ENCODE measurements at places on chromosomes 7 and 10.
A peak's percentile ranks its signal among the peaks of the same experiment; 100 is the strongest.

DNA sequence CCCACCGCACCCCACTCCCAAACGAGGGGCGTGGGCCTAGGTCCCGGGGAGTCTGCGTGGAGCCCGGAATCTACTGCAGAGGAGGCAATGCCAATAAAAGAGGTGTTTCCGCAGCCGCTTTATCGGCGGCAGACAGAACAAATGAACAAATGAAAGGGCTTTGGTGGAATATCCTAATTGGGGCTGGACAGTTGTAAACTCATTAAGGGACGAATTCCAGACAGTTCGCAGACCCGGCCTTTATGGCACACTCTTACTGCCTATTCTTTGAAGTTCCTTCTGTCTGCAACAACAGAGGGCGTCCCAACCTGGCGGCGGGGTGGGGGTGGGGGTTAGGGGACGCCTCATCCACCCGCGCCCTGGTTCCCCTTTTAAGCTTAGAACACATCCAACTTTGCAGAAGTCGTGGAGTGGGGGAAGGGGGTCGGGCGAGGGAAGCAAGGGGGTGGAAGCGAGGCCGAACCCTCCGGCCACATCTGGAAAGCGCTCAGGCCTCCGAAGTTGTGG, 4.1 kb downstream of the HOXA9 start:
- no peak for DNase-seq

GRCh38 chr7:69800495-69800894, 202.2 kb downstream of the AUTS2 start:
- no peak for DNase-seq

DNA sequence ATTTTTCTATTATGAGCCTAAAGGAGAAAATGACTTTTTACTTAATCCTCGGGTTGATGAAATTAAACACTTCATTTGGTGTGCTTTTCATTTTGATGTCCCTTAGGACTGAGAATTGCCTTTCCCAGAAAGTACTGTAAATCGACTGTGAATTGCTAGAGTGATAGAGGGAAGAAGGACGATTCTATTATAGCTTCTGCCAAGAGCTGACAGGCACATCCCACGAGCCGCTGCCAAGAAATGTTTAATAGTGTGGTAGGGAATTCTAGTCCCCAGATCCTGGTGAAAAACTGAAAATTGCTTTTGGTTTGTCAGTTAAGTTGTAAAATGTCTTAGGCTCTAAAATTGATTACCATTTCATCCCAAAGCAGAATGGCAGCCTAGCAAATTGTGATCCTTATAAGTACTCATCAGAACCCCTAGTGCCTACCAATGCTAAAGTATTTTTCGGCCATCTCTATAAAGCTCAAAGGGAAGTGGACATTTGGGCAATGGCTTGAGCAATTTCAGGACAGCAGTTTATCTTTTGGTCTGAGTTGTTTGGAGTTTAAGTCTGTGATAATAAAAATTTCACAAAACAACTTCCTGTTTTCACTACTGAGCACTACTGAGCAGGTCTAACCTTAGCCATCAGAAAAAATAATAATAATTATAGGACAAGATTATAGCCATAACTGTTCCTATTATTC, 44.6 kb upstream of the HYCC1 start:
- no peak for DNase-seq

- no peak for DNase-seq
These were observed 105.0 kb upstream of the CDK13 start for GRCh38 chr7:39845006-39845405.

DNA sequence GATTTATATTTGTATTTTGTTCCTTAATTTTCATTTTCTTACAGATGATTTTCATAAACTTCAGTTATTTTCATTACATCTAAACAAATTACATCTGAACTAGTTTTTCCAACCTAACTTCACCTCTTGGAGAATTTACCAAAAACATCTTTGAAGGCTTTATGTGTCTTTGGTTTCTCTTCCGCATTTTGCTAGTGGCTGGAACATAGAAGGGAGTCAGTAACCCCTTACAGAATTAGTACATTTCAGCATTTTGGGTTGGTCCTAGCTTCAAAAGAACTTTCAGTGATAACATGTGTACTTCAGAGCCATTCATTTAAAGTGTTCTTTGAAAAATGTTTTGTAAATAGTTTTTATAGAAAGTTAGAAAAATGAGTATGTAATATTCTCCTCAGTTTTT, 169.8 kb upstream of the MTPN start:
- DNase-seq = no peak

GRCh38 chr10:100742076-100742771, 3.2 kb upstream of the PAX2 start:
- no peak for DNase-seq

- DNase-seq = no peak
These were observed 248.6 kb upstream of the MAGI2 start for GRCh38 chr7:79702116-79702515.

DNA sequence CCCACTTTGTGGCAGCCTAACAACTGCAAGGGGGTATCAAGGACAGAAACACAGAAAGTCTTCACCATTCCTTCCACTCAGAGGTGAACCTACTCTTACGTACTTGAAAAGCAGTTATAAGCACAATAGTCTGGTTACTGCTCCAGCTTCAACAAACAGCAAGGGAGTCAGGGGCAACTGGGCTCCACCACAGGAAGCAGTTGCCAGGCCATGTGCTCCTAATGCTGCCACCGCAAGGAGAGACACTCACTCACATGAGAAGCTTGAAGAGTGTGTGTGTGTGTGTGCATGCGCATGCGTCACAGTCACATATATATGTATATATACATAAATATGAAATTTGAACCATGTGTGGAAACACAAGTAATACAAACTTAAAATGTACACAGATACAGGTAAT, 65.5 kb downstream of the GRB10 start:
- no peak for DNase-seq

GRCh38 chr7:138091032-138091431, 14.8 kb downstream of the AKR1D1 start:
- DNase-seq = no peak

GRCh38 chr10:23171232-23171876, 20.8 kb upstream of the PTF1A start:
- no peak for DNase-seq

DNA sequence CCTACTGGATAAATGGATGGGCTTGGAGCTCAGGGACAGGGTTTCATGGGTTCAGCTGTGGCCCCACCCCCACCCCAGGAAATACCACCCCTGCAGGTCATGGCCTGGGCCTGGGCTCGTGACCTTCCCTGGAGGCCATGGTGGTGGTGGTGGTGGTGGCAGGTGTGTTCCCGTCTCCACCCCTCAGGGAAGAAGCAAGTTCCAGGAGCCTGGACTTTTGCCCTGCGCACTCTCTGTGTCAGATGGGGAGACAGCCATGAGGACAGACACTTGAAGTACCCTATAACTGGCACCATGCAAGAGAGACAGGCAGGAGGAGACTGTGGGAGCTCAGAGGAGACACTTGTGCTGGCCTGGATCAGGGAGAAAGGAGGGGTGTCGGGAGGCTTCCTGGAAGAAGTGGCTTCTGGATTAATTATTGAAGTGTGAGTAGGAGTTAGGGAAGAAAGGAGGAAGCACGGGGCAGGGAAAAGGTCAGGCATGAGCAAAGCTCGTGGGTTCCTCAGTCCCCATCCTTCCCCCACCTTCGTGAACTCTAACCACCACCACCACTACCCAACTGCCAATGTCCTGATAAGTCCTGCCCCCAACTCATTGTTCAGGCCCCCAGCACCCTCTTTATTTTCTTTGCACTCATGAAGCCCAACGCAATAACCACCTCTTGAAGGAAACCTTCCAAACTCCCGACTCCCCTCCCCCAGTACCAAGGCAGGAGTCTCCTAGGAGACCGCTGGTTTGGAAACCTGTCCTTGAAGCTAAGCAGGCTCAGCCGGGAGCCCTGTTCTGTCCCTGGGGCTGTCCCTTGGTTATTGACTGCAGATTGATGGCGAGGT, 8.9 kb downstream of the SH2B2 start:
- no peak for DNase-seq

DNA sequence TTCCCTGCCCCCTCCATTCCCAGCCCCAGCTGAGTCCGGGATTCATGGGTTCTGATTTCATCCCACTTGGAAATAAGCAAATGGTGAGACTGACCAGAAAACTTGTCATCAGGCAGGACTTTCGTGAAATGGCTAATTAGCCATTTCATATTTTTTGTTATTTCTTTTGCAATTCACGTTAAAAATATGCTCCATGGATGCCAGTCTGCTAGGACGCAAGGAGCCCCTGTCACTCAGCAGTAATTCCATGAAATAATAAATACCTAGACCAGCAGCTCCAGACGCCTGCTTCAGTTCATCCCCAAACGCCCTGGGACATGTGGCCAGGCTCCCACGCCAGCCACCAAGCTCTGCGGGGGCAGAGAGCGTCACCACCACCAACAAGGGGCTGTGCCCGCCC, 111.0 kb downstream of the TRIL start:
- DNase-seq = no peak

DNA sequence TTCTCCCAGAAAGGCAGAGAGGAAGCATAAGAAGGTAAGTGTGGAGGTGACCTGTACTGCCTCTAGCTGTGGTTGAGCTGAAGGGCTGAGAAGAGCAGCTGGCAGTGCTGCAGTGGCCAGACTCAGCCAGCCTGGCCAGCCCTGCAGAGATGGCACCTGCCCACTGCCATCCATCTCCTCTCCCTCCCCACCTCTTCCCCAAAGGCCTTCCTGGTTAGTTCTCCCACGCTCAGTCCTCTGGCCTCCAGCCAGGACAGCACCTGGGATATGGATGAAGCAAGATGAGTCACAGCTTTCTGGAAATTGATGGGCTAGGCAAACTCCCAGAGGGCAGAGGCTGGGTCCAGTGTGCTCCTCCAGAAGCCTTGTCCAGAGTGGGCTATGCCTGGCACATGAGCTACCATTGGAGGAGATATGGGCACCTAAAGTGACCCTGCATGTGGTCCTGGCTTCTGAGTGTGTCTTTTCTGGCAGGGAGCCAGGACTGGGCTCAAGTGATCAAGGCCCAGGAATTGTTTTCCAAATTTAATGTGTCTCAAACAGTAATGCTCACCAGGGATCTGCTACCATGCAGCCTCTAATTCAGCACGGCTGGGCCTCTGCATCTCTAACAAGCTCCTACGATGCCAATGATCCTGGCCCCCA, 81.0 kb upstream of the CACUL1 start:
- DNase-seq = no peak

GRCh38 chr7:64515781-64516180, 47.1 kb downstream of the ZNF680 start:
- DNase-seq = no peak

- DNase-seq = no peak
These were observed 142.6 kb upstream of the PLPP4 start for GRCh38 chr10:120314442-120314841.

DNA sequence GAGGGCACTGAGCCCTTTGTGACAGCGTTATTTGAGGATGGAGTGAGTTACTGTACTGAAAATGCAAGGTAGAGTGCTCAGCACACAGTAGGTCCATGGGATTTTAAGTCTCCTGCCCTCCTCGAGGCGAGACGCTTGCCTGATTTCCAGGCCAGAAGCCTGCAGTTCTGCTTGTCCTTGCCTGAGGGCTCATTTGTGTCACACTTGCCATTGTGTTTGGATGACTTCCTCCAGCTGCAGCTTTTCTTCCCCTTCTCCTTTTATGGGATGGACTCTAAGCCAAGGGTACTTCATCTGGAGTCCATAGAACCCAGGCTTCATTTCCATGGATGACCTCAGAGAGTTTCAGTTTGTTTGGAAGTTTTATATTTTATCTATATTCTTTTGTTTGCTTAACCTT, 304.2 kb upstream of the BMPER start:
- no peak for DNase-seq

- DNase-seq = no peak
These were observed 17.9 kb downstream of the FGFBP3 start for GRCh38 chr10:91891125-91892001.

GRCh38 chr10:52252307-52252706, 61.8 kb upstream of the DKK1 start:
- no peak for DNase-seq

- no peak for DNase-seq
These were observed 1.1 kb upstream of the IQUB start for GRCh38 chr7:123535517-123535916.

DNA sequence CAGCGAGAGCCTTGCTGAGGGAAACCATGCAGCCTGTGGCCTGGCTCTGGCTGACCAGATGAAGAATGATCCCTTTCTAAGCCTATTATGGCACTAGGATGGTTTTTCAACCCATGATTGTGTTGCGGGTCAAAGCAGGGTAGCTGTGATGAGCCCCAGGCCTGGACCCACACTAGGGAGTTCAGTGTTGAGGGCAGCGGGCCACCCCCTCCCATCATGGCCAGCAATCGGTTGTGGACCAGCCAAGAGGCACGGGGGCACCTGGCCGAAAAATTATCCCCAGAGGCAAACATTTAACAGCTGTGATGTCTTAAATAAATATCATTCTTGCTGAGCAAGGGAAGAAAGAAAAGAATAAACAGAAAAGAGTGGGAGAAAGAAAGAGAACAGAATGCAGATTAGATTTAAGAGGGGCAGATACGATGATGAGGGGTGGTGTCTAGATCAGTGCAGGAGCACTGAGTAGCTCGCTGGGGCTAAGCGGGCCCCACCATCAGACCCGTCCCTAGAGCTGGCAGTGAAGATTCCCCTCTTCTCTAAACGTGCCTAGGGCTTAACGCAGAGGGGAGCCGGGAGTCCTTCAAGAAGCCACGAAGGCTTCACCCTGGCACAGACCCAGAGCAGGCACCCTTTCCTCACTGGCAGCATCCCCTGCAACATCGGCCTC, 82.7 kb downstream of the SLC37A3 start:
- DNase-seq = no peak

- no peak for DNase-seq
These were observed 184.5 kb downstream of the ADK start for GRCh38 chr10:74335501-74335900.

- DNase-seq = no peak
These were observed 8.8 kb upstream of the SMKR1 start for GRCh38 chr7:129493555-129493954.

DNA sequence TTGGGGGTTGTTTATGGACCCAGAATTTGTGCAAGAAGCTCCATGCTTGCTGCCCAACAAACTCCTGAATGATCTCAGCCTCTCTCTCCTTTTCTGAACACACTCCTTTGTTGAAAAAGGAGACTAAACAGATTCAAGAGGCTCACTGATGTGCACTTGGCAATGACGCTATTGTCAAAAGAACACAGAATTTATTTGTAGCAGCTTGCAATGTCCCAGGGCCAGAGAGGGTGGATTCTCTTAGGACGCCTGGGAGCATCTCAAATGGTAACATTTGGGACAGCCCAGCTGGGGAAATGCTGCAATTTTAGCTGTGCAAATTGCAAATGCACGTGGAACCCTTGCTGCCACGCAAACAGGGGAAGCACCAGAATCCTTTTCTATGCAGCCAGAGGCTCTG, 79.9 kb downstream of the GPR26 start:
- no peak for DNase-seq

DNA sequence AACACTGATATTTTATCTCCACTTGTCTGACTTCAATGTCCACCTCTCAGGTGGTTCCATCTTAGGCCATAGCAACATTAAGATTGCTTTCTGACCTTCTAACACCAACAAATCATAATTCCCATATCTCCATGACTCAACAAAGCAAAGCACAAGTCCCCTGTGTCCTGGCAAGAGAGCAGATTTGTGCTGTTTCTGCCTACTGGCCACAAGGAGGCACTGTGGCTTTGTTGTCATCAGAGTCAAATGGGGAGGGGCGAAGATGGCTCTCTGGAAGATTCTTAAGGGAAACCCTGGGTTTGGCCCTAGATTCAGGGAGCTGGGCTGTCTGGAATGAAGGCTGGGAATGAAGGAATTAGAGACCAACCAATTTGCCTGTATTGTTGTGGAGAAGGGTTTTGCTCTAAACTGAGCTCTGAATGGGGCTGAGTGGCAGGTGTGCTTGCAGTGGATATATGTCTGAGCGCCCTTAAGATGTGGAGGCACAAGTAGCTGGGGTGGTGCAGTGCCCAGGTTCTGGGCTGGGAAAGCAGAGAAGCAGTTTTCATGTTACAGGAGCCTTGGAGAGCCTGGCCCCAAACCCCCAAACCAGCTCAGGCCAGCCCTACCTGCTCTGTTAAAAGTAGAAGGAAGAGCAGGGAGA, 154.8 kb upstream of the PRSS58 start:
- peak; percentile 20 for DNase-seq

Measured in stimulated activated CD4-positive, alpha-beta T cell treated with anti-CD3 and anti-CD28 coated beads, Interleukin-4, amount 100 ng/mL, for 48 hours (primary cell).